ENCODE measurements at places on chromosomes 1 and 21. TPM values are rescaled to one million over a fixed set of nuclear protein-coding genes. Genes with fewer than 3 reads are reported as not detected.

UBE4B gene
- total RNA-seq, result 54.8 TPM

DNA sequence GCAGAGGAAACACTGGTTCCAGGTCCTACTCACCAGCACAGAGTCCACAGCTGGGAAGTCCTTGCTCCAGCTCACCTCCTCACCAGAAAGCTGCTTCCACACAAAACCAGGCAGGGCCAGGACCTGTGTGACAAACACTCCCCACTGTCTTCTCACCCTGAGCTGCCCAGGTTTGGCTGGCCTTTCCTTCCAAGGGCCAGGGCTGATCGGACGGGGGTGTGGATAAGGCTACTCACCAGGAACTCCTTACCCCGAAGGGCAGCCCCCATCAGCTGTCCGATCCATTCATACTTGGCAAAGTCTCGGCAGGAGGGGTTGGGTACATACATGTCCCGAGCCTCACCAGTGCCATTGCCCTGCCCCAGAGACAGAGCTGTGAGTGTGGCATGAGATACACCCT lies 5.4 kb downstream of the HECTD3 start:
- peaks cover 61% of the 10 kb centered on the region for H3K36me3 ChIP-seq
- peaks cover 10% of the 10 kb centered on the region for H3K4me1 ChIP-seq
- no peak overlapping the region for H3K27ac ChIP-seq
- no peak for DNase-seq
- H3K27me3 ChIP-seq, result peaks cover 19% of the 10 kb centered on the region

CD1D gene
- total RNA-seq, result 1.5 TPM

SCMH1 gene
- 51.3 TPM for total RNA-seq

DNA sequence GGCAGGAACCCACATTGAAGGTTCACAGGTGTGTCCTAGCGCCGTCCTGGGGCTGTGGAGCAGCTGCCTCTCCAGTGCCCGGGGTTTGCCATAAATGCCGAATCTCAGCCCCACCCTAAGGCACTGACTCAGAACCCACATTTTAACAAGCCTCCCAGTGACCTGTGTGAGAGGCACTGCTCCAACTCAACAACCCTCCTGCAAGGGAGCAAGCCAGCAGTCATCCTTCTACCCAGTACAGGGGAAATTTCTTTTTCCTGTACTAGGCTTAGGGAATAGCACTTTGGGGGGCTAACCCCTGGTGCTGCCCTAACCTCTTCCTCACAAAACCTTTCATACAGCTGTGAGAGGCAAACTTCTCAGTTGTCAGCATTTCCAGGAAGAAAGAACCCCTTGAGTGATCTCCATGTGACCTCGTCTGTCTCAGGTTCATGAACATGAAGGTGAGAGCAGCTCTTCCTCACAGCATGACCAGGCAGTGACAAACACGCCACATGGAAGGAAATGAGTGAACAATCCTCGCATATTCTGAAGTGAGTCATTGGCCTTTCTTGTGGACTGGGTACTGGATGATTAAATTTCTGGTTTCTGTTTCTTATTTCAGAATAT lies 11.4 kb upstream of the BCAR3 start:
- H3K4me1 ChIP-seq, result peaks cover 11% of the 10 kb centered on the region
- H3K36me3 ChIP-seq, result no peaks in the 10 kb centered on the region
- peaks cover 1% of the 10 kb centered on the region for H3K27me3 ChIP-seq
- no peak overlapping the region for H3K4me3 ChIP-seq
- no peak overlapping the region for H3K27ac ChIP-seq

ACP6 gene
- 19.2 TPM for total RNA-seq

GRCh38 chr1:152954436-152954835 lies 7.4 kb downstream of the SPRR5 start:
- no peak overlapping the region for H3K4me3 ChIP-seq
- no peaks in the 10 kb centered on the region for H3K36me3 ChIP-seq
- H3K27me3 ChIP-seq, result no peaks in the 10 kb centered on the region
- H3K4me1 ChIP-seq, result no peaks in the 10 kb centered on the region

DNA sequence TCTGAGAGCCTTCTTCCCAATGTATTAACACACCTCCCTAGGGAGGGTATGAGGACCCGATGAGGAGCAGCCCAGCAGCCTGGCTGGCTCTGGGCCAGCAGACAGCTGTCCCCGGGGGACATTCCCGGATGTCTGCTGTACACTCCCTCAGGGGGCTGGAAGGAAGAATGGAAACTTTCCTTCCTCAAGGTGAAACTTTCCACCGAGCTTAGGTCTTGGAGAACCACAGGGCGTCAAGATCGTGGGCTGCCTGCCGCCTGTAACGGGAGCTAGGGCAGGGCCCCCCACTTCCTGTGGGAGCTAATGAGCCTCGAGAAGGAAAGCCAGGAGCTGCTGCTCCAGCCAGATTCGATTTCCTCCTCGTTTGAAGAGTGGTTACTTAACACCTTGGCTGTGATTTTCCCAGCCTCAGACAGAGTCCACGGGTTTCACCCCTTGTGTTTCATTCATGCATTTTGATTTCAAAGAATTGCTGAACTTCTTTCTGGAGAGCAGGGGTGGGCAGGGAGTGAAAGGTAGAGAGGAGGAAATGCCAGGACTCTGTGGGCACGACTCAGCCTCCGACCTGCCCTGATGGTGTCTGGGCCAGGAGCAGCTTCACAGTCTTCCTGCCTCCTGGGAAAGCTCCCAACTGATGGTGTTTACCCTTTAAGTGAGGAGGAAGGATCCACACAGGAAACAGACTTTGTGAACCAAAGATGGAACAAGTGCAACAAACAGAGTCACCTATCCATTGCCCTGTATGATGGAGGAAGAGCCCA lies 29.7 kb downstream of the UBE2T start:
- H3K4me1 ChIP-seq, result peaks cover 17% of the 10 kb centered on the region
- no peak overlapping the region for H3K4me3 ChIP-seq
- H3K27ac ChIP-seq, result no peak overlapping the region

PDE9A gene
- 20.7 TPM for total RNA-seq

- no peak overlapping the region for H3K4me3 ChIP-seq
- DNase-seq, result no peak
- no peaks in the 10 kb centered on the region for H3K27me3 ChIP-seq
- H3K36me3 ChIP-seq, result peaks cover 17% of the 10 kb centered on the region
Measured at GRCh38 chr1:205144751-205145150, 23.0 kb upstream of the RBBP5 start.

GRCh38 chr1:209443361-209443931 lies 140.1 kb upstream of the CAMK1G start:
- no peak for DNase-seq
- H3K27ac ChIP-seq, result no peak overlapping the region
- no peaks in the 10 kb centered on the region for H3K4me1 ChIP-seq
- H3K4me3 ChIP-seq, result no peak overlapping the region
- H3K27me3 ChIP-seq, result no peaks in the 10 kb centered on the region

NAV1 gene
- 101 TPM for total RNA-seq

VSIG8 gene
- not detected for total RNA-seq

ERMAP gene
- 12.4 TPM for total RNA-seq

GRCh38 chr1:25724201-25724600 lies 75.8 kb upstream of the SELENON start:
- H3K36me3 ChIP-seq, result peaks cover 3% of the 10 kb centered on the region
- H3K27ac ChIP-seq, result no peak overlapping the region
- no peak for DNase-seq

DNA sequence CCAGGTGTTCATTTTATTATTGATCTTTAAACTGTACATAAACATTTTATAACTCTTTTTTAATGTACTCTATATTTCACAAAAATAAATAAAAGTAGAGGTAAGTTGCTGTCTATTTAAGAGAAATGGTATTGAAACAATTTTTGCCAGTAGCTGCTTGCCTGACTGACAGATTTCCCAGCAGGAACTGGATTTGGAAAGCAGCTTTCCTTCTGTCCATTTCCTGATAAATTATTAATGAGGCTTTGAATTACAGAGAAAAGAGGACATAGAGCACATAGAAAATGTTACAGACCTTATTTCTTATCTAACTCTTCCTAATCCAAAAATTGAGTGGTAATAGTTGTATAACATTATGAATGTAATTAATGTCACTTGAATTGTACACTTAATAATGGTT lies 79.7 kb upstream of the BCL10 start:
- no peak for DNase-seq
- no peak overlapping the region for H3K4me3 ChIP-seq
- peaks cover 22% of the 10 kb centered on the region for H3K4me1 ChIP-seq
- no peaks in the 10 kb centered on the region for H3K36me3 ChIP-seq

- H3K27ac ChIP-seq, result no peak overlapping the region
- peaks cover 2% of the 10 kb centered on the region for H3K27me3 ChIP-seq
- H3K36me3 ChIP-seq, result no peaks in the 10 kb centered on the region
- no peak overlapping the region for H3K4me3 ChIP-seq
- no peaks in the 10 kb centered on the region for H3K4me1 ChIP-seq
Measured at GRCh38 chr1:42046761-42047507, 106.3 kb upstream of the GUCA2B start.

SH3D21 gene
- 4.8 TPM for total RNA-seq

GRCh38 chr21:15422783-15423182 lies 307.0 kb upstream of the USP25 start:
- H3K4me1 ChIP-seq, result no peaks in the 10 kb centered on the region
- no peak for DNase-seq
- no peaks in the 10 kb centered on the region for H3K36me3 ChIP-seq
- no peak overlapping the region for H3K27ac ChIP-seq
- H3K4me3 ChIP-seq, result no peak overlapping the region

DNA sequence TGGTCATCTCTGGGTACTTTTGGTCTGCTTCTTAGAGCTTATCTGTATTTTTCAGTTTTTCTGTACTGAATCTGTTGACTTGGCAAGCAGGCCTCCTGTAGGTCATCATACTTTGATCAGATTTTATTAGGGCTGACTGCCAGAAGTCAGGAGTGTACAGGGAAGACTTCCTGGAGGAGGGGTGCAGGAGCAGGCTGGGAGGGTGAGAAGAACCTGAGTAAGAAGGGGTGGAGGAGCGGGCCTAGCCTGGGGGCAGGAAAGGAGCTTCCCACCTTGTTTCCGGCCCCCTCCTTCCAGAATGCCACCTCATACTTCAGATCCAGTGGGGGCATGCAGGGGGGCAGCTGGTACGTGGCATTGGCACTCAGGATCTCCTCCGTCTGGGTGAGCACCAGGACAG lies 18.3 kb upstream of the IL22RA1 start:
- DNase-seq, result no peak
- H3K27me3 ChIP-seq, result peaks cover 2% of the 10 kb centered on the region
- no peak overlapping the region for H3K4me3 ChIP-seq
- H3K36me3 ChIP-seq, result peaks cover 20% of the 10 kb centered on the region

DNA sequence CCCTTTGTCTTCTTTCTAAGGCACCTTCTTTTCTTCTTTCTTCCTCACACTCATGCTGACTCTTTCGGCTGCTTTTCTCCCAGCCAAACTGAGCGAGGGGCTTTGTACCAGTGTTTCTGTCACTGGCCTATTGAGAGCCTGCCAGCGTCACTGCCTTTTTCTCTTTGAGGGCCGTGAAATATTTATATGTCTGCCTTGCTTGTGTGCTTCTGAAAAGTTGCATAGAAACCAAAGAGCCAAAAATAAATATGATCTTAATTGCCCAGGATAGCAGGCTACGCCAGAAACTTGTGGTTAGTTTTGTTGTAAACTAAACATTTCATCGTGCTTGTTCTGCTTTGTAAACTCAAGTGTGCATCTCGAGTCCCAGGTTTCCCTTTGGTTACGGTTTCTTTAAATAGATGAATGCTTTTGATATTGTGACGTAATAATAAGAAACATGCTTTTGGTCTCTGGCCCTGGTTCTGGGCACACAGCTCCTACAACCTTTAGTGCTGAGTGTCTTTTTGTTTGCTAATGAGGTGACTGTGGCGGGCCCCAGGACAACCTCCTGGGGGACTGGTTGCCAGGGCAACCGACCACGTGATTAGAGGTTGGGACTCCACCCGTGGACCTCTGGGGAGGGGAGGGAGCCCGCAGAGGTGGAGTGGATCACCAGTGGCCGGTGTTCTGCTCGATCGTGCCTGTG lies 10.8 kb downstream of the SLC37A1 start:
- H3K4me1 ChIP-seq, result peaks cover 4% of the 10 kb centered on the region
- H3K27ac ChIP-seq, result no peak overlapping the region
- no peak overlapping the region for H3K4me3 ChIP-seq
- H3K27me3 ChIP-seq, result peaks cover 3% of the 10 kb centered on the region
- no peak for DNase-seq

DNA sequence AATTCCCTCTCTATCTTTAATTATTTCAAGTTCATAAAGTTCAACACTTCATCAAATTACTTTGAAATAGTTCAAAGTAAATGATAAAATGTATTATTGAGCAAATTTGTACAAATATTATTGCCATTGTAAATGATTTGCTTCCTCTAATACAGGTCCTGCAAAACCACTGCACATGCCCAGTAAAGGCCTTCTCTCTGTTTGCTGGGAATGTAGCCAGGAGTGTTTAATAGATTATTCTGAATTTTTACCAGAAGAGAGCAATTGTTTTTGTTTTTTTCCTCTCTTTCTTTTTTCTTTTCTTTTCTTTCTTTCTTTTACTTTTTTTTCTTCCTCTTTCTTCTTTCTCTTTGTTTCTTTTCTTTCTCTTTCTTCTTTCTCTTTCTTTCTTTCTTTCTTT lies 486.3 kb downstream of the PTBP2 start:
- H3K27me3 ChIP-seq, result peaks cover 2% of the 10 kb centered on the region
- H3K36me3 ChIP-seq, result no peaks in the 10 kb centered on the region
- H3K4me3 ChIP-seq, result no peak overlapping the region
- no peak for DNase-seq

DNA sequence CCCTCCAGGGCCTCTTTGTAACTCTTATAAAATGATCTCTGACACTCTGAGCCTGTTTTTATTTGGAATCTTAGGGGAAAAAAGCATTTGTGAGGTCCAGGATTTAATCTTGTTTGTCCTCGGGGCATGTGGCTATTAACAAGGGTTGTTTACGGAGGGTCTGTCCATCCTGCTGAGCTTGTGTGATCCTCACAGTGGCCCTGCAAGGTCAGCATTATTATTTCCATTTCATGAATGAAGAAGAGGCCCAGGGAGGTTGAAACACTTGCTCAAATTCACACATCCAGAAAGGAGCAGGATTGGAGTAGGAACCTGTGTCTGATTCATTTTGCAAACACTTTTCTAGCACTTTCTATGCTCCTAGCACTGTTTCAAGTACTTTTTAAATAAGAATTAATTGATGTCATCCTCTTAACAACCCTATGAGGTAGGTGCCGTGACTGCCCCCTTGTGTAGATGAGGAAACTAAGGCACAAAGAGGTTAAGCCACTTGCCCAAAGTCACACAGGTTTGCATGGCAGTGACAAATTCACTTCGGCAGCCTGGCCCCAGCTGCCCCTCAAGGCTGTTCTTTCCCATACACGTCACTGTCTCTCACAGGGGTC lies 178.9 kb downstream of the MIS18A start:
- no peaks in the 10 kb centered on the region for H3K36me3 ChIP-seq
- H3K4me1 ChIP-seq, result no peaks in the 10 kb centered on the region
- no peak for DNase-seq
- H3K27me3 ChIP-seq, result no peaks in the 10 kb centered on the region

CIART gene
- total RNA-seq, result 9.1 TPM
